ENCODE measurements at places on chromosomes 12 and 14.

DNA sequence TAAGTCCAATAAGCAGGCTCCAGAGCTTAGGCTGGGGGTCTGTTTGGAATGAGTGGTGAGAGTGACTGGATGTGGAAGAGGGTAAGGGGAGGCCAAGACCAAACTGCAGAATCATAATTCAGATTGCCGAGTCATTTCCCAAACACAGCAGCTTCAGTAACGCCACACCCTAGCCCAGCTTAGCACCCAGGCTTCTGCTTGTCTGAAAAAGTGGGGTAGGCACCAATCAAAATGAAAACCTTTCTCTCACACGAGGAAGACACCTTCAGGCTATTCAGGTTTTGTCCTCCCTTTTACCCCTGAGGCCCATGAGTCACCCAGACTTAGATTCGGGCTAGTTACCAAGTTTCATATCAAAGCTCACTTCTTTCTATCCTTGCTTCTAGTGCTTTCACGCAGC lies 306.1 kb downstream of the DAD1 start:
- no peak for DNase-seq

DNA sequence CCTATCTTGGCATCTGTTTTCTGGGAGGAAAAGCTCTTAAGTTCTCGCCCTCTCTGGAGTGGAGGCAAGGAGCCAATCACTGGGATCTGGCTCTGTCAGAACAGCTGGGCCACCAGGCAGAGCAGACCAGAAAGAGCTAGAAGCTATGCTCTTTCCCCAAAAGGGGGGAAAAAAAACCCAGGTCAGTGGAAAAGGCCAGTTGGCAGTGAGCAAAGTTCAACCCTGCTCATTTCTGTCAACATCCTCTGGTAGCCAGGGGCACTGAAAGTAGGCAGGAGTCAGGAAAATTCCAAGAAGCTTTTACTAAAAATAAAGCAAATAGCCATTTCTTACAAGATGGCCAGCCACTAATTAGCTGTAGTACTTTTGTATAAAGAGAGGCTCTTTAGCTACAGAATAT lies 36.6 kb upstream of the PAX9 start:
- DNase-seq = no peak

DNA sequence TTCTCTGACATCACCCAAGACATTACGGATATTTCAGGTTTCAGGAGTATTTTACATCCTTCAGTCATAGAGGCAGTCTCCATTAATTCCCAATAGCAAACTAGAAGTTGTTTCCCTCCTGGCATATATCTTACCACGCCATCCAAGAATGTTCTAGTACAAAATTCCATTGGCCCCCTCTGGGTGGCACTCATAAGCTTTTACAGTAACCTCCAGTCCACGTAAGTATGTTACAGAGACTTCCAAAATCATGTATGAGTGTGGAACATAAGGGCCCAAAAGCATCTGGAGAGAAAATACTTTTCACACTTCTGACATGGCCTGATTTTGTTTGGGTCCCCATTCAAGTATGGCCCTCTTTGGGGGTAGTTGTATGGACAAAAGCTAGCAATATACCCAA lies 58.1 kb upstream of the DHRS4 start:
- DNase-seq = no peak

DNA sequence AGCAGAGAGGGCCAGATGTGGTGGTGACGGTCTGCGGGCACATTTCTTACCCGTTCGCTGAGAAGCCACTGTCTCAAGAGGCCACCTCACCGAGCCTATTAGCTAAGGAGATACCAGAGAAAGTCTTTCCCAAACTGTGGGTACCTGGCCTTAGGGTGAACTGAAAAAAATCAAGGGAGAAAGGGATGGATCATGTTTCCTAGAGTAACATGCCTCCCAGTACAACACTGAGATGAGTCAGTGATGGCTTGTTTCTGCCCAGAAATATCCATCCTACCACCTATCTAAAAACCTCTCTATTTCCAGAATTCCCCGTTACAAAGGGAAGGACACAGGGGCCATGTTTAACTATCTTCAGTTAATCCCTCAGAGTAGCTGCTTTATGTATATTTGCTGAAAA lies 83.7 kb downstream of the LMNTD1 start:
- DNase-seq = no peak

GRCh38 chr12:59500335-59500734 lies 95.5 kb upstream of the SLC16A7 start:
- DNase-seq = no peak

- no peak for DNase-seq
Observed at GRCh38 chr12:95318071-95318545, 100.5 kb downstream of the VEZT start.

Measured in activated naive CD8-positive, alpha-beta T cell treated with anti-CD3 and anti-CD28 coated beads, Interleukin-2, amount 10 ng/mL, durations not matched to agents 7 days and 5 days (primary cell).